SHP77 (cell line): ENCODE measurements at places on chromosomes 4 and X.

DNA sequence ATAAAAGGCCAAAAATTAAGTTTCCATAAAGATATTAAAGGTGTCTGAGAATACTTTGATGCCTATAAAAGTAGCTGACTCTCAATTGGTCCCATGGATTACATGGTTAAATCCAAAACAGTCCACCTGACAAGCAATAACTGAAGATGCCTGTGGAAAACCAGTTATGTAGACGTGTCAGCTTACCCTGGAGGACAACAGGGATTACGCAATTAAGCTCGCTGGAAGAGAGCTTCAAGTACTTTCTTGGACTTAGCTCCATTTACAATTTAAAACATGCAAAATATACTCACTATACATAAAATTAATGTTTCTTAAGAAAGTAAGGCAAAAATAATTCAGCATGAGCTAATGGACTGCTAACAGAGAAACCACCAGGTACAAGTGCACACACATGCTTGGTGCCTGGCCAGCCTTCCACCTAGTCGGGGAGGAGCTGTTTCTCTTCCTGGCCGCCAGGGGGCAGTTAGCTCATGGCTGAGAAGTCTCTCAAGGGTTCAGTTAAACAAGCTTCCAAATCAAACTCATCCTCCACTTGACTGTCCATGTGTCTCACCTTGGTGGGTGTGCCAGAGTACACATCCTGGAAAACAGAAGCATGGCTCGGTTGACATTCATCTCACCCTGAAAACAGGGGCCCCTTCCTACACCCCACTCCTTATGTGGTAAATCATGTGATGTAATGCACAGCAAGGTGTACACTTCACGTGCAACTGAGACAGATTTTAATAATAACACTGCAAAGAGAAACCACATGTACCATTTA is 9.2 kb upstream of the FAM53A start:
- DNase-seq = peak; percentile 55

DNA sequence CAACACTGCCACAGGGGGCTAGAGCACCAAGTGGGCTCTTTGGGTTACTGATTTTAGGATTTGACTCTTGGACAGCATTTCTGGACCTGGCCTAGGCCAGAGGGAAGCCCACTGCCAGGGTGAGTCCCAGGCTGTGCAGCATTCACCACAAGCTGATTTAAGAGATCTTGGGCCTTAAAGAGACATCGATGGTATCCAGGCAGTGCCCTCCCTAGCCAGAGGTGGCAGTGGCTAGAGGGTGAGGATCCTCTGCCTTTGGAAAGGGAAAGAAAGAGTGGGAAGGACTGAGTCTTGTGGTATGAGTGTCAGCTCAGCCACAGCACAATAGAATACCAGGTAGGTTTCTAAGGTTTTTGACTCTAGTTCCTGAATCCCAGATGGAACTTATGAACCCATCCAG is 613.9 kb downstream of the FAT4 start:
- DNase-seq = no peak

- DNase-seq = no peak
These were observed 29.7 kb upstream of the WFS1 start for GRCh38 chr4:6239968-6240367.

GRCh38 chr4:139963708-139964107 is 190.3 kb downstream of the MAML3 start:
- DNase-seq = no peak

DNA sequence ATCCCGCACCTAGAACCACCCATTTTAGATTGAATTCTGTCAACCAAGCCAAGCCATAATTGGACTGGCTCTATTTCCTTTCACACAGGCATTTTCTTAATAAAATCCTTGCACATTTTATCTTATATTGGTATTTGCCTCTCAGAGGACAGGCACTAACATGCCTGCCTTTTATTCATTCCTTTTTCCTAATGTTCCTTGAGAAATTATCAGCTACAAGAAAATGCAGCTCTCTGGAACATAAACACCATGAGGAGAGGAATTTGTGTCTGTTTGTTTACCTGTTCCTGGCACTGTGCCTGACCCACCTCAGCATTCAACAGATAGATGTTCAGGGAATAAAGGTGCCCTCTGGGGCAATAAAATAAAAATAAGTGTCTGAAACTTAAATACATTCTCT is 116.2 kb downstream of the PDHA2 start:
- DNase-seq = no peak

DNA sequence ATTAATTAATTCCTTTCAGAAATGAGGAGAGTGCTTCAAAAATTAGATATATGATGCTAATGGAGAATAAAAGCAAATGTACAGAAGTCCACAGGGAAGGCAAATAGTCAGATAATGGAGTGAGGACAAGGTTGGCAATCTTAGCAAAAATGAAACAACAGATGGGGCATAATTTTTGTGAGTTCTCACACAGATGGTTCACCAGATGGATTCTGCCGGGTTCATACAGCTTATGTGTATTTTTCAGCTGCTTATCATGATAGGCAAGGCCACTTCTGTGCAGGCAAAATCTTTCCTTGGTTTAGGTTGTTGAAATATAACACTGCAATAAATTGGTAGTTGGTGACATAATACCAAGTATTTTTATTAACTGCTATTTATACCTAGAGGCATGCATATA is 1539.0 kb upstream of the IGFBP7 start:
- no peak for DNase-seq

GRCh38 chrX:17086317-17086716 is 139.9 kb downstream of the REPS2 start:
- no peak for DNase-seq

- DNase-seq = no peak
These were observed 8.3 kb upstream of the SLC10A6 start for GRCh38 chr4:86857341-86858052.
